Glomerular endothelial cell (primary cell): ENCODE measurements at places on chromosomes 6 and 20. TPM values are rescaled to one million over a fixed set of nuclear protein-coding genes. Genes with fewer than 3 reads are reported as not detected.

CST2 gene
- total RNA-seq = not detected in 2 replicates

OR12D3 gene
- not detected in 2 replicates for total RNA-seq

PRKN gene
- total RNA-seq = 0.63 and 0.93 TPM in 2 replicates

CLPSL1 gene
- total RNA-seq = not detected in 2 replicates

LZTS3 gene
- 8.3 and 17.4 TPM in 2 replicates for total RNA-seq

ADAM33 gene
- not detected in 2 replicates for total RNA-seq

AKAP12 gene
- 404 and 411 TPM in 2 replicates for total RNA-seq

CDC40 gene
- total RNA-seq = 15.2 and 15.5 TPM in 2 replicates

ANKEF1 gene
- total RNA-seq = 1.8 and 2.0 TPM in 2 replicates

CYP24A1 gene
- not detected in 2 replicates for total RNA-seq

HLA-DRA gene
- 0.41 TPM in 1 of 2 replicates, not detected in the other for total RNA-seq

GRCh38 chr6:45822246-45822812 is 193.3 kb downstream of the CLIC5 start:
- no peak for DNase-seq

DNA sequence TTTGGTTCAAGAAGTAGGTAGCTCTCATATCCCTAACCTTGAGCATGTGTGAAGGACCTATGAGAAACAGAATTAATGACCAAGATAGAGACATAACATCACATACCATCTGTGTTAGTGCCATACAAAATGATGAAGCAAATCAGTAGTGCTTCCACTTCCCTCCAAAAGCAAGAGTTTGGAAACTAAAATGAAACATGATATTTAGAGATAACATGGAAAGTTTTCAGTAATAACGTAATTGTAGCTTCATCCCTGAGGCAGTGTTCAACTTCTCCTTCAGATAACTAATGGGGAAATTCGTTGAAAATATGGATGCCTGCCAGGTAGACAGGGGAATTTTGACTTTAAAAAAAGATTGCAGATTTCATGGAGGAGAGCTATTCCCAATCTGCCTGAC is 248.4 kb upstream of the IRAK1BP1 start:
- DNase-seq = no peak

DNA sequence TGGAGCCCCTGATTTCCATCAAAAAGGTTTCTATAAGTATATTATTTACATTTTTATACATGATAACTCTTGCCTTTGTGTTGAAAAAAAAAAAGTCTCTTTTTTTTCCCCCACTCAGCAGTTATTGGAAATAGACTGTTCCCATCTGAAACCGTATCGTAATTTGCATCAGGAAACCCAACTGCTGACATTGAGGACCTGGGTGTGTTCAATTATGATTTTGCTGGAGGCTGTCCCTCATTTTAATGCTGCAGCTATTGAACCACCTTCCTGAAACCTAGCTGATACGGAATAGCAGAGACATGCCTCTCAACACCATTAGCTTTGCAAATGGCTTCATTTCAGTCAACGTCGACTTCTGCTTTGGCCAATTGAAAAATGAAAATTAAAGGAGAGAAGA is 98.9 kb downstream of the ZNF217 start:
- DNase-seq = no peak

DNA sequence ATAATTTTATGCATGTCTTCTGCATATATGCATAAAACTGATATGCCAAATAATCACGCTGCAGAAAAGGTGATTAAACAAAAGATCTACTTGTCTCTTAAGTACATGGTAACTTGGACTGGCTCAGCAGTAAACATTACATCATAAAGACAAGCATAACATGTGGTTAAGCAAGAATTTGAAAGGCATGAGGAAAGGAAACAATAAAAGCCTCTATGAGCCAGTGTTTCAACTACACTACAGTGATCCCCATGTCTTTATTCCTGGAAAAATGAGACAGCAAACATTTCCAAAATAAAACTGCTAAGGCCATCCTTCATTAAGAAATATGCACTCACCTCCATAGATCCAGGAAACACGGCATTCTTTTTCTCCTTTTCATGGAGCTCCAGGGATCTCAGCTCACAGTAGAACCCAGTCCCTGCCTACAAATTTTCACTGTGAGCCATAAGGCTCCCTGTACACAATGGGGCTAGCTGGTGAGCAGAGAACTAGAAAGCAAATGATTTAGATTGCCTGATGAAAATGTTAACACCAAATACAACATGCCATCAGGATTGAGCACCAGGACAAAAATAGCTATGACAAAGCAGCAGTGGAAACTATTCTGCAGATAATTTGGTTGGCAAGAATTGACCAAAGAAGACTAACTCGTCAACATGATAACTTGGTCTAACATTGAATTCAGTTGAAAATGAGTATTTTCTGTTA is 156.1 kb downstream of the COL21A1 start:
- no peak for DNase-seq

- no peak for DNase-seq
Observed at GRCh38 chr6:44366781-44367180, 20.7 kb upstream of the CDC5L start.

- DNase-seq = no peak
Observed at GRCh38 chr20:59253325-59253724, 47.1 kb upstream of the EDN3 start.

DNA sequence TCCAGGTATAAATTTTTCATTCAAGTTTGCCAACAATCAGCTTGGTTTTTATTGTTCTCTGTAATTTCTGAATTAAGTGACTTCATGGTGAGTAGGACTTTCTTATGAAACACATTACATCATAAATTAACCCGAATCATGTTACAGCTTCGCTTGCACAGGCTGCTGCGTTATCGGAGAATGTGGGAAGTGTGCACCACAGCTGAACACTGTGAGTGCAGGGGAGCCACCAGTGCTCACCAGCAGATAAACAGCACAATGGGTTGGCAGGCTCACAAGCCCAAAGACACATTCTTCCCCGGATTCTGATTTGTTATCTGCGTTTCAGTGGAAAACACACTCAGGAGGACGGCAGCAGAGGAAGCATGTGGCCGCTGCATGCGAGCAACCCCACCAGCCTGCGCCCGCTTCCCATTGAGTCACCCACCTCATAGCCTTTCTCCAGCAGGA is 121.1 kb downstream of the GMDS start:
- DNase-seq = peak; percentile 89

DNA sequence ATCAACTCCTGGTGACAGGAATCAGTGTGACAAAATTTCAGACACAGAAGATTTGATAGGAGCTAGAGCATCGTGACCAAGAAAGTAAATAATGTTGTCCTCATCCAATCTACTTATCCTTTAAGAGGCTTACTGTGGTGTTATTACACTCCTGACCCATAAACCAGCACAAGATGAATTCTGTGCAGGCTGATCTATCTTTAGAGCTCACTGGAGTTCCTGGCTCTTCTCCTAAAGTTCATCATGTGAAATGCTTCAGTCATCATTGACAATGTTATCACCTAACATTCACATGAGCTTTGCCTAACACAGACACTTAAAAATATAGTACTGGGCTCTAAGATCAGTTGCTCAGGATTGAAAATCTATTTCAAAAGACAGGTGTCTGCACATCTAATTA is 271.0 kb upstream of the HSF2 start:
- DNase-seq = no peak

- no peak for DNase-seq
Observed at GRCh38 chr20:4571759-4572531, 149.8 kb upstream of the PRND start.

GRCh38 chr6:10505529-10505928 is 15.6 kb upstream of the GCNT2 start:
- no peak for DNase-seq

- no peak for DNase-seq
Observed at GRCh38 chr6:35833536-35833935, 28.4 kb downstream of the LHFPL5 start.

DNA sequence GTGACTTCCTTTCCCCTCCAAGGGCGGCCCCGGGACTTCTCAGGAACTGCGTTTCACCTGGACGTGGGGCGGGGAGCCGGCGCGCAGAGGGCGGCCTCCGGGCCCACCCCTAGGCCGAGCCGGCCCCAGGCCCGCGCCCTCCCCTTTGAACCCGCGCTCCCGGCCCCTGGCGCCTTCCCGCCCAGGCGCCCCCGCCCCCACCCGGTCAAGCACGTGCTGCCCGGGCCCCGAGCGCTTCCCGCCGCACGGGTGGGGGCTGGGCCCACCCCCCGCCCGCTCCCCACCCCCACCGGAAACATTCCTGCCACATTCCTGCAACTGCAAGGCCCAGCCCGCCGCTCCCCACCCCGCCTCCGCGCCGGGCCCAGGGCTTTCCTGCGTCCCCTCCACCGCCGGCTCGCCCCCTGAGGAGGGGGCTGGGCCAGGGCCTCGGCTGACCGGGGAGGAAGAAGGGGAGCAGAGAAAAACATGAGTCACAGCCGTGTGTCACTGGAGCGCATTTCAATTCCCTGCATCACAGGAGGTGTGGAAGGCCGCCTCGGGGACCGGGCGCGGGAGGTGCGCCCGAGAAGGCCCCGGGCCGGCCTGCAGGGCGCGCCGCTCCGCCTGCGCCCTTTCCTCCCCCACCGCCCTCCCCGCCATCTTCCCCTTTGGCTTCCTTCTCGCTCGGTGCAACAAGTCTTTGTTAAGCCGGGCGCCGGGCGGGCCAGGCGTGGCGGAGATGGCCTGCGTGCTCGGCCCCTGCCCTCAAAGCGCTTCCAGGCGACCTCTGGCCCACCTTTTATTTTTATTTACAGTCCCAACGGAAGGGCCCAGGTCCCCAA is 1.2 kb upstream of the HMGA1 start:
- no peak for DNase-seq

GRCh38 chr20:34475979-34476736 is 40.1 kb upstream of the DYNLRB1 start:
- no peak for DNase-seq

- DNase-seq = no peak
Observed at GRCh38 chr6:150710236-150710635, 110.6 kb downstream of the PLEKHG1 start.

DNA sequence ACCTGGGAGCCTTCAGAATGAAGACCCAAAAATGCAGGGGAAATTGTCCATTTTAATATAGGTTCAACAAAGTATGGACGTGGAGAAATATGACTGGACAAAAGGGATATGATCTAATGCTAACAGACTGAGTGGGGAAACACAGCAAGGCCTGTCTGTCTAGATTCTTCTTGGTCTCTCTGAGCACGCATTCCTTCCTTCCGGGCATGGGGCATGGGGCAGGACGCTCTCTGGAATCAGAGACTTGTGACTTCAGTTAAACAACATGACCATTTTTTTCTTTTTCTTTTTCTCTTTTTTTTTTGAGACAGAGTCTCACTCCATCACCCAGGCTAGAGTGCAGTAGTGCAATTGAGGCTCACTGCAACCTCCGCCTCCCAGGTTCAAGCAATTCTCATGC is 31.9 kb downstream of the ZBTB2 start:
- no peak for DNase-seq

- no peak for DNase-seq
Observed at GRCh38 chr20:31693402-31693801, 29.3 kb downstream of the BCL2L1 start.

- DNase-seq = no peak
Observed at GRCh38 chr6:52953911-52954839, 40.9 kb downstream of the GSTA4 start.

DNA sequence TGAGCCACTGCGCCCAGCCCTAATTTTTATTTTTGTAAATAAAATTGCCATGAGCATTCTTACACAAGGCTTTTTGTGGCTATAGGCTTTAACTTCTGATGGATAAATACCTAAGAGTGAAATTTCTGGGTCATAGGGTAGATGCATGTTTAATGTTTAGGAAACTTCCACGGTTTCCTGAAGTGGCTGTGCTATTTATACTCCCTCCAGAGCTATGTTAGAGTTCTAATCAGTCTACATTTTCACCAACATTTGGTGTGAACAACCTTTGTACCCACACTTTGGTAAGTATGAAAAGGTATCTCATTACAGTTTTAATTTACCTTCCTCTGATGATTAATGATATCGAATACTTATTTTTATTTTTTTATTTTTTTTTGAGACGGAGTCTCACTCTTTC is 6.1 kb upstream of the MAS1 start:
- no peak for DNase-seq

DNA sequence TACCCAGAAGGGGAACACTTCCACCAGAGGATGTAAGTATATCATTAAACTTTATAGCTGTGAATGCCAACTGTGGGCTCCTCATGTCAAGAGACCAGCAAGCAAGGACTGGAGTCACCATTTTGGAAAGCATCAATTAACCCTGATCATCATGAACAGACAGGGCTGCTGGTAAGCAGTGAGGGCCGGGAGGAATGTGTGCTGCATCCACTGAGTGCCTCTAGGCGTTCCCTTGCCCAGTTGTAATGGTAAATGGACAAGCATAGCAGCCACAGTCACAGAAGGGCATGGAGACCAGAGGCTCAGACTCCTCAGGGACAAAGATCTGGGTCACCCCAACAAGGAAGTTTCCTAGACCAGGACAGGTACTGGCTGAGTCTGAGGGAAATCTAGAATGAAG is 23.6 kb downstream of the LINC00237 start:
- DNase-seq = no peak

- no peak for DNase-seq
Observed at GRCh38 chr6:153613719-153614455, 425.2 kb upstream of the OPRM1 start.

DNA sequence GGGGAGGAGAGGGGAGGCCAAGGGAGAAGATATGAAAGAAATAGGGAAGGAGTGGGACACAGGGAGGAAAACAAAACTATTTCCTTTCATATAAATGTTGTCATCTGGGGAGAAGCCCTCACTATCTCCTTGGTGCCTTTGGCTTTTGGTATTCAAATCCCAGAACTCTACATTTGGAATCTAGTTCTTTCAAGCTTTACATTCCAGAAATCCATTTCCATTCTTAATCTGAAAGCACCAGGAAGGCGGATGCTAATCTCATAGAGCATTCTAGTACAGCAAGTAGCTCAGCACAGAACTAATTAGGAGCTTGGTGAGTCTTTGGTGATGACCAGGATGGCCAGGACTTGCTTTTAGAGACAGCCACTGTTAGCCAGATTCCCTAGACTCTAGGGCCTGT is 177.9 kb downstream of the KIF16B start:
- no peak for DNase-seq

GRCh38 chr6:11810039-11810541 is 31.5 kb upstream of the ADTRP start:
- no peak for DNase-seq

- no peak for DNase-seq
Observed at GRCh38 chr6:13011612-13012146, 295.1 kb downstream of the PHACTR1 start.

DNA sequence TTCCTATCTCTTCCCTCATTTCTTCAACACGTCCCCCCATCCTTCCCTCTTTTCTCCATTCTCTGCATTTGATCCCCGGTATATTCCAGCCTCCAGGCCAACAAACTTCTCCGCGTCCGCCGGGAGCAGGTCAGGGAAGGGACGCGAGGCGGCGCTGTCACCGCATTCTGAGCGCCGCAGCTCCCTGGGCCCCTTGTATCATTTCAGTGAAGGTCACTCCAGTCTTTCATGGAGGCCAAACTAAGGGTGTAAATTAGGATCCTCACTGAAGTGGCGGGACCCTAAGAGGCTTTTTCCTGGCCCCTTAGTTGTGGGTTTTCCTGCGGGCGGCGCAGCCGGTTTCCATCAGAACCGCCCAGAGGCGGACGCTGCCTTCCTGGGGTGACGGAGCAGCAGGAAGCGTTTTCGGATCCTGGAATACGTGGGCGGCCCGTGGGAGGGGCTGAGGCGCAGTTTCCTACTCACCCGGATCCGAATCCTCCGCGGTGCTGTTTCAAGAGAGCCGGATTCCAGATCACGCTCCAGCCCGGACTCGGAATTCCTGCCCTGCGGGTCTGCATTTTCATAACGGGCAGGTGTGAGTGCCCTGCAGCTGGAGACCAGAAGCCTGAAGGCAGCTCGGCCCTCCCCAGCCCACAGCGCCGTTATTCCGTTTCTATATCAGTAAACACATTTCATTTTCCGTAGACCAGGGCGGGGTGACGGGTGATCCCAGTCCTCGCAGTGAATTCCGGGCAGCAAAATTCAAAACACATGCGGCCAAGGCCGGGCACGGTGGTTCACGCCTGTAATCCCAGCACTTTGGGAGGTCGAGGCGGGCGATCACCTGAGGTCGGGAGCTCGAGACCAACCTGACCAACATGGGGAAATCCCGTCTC is 3.6 kb upstream of the MICA start:
- peak; percentile 57 for DNase-seq
